ENCODE measurements at places on chromosomes 12 and 14.

DNA sequence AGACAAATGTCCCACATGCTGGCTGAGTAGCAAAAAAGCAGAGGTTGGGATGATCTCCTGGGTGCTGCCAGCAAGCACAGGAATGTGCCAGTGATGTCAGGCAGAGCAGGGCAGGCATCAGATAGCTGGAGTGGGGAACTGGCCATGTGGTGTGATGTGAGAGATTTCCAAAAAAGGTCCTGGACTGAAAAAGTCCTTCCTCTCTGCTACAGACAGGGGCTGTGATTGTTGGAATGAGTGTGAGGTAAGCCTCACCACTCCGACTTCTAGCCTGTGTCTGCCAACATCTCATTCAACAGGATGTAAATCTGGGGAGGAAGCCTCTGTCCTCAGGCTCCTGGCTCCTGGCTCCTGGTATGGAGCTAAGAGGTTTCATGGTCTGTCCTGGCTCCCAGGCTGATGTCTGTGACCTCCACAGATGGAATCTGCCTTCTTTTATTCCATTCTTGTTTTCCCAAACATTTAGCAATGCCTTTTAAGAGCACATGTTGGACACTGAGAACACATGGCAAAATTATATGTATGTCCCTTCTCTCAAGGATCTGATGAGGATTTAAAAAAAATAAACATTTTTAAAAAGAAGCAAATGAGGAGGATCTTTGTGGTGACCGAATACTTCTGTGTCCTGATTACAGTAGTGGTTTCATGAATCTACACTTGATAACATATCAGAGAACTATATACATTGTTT lies 50.1 kb upstream of the STK38L start:
- no peak for DNase-seq

DNA sequence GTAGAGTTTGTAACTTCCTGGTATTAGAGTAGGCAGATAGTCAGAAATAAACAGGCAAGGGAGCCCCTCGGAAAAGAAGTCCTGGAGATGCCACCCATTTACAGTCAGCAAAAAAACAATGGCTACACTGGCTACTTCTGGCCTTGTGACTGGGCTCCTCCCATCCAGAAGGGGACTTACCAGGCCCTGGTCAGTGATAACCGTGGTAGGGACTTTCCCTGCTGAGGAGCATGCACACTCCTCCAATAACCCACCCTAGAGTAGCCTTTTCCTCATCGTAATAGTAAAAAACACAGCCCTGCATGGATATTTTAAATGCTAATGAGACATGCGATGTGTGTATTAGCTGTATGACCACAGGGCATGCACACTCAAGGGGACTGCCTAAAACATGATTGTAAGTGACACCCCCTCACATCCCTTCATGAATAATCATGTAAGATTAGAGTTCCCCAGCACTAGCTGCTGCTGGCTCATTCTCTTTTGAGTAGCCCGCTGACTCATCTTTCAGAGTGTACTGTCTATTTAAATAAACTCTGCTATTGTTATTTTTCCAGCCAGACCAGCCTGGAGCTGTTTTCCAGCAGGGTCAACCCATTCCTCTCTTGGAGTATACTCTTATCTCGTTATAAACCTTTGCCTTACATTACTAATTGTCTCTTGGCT lies 413.8 kb upstream of the TMTC1 start:
- no peak for DNase-seq

- peak; percentile 63 for DNase-seq
Observed at GRCh38 chr14:70527501-70528105, 7.2 kb downstream of the ADAM20 start.

- no peak for DNase-seq
Observed at GRCh38 chr12:91163116-91163515, 19.5 kb downstream of the DCN start.

DNA sequence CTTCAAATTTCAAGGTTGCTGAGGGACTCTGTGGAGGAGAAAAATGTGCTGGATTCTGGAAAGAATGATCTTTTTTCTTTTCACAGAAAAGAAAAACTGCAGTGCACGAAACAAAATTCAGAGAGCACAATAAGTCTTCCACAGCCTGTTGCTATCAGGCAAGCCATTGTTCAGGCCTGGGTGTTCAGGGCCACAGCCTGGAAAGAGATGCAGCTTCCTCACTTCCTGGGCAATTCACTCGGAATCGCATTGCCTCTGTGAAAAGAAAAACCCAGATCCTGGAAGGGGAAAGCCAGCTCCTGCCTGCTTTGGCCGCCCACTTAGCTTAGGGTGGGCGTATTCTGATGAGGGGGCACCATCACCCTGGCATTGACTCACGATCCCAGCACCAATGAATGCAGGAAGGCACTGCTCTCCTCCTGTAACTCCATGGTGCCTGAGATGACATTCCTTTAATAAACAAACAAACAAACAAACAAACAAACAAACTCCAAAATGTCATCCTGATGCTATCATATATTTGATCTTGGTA lies 863.9 kb downstream of the BCL11B start:
- no peak for DNase-seq

- no peak for DNase-seq
Observed at GRCh38 chr12:131511803-131512561, 198.9 kb upstream of the SFSWAP start.

DNA sequence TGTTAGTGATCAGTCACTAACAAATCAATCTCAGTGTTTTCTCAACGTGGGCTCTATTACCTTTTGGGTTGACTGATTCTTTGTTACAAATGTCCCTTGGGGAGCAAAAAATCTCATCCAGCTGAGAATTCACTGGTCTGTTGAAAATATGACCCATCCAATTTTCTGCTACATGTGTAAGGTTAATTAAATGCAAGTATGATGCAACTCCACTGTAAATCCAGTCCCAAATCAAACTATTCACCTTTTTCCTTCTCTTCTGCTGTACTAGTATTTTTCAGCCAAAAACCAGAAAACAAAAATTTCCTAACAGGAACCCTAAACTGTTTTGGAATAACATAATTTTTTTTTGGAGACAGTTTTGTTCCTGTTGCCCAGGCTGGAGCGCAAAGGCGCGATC lies 2.2 kb downstream of the ERH start:
- DNase-seq: no peak

DNA sequence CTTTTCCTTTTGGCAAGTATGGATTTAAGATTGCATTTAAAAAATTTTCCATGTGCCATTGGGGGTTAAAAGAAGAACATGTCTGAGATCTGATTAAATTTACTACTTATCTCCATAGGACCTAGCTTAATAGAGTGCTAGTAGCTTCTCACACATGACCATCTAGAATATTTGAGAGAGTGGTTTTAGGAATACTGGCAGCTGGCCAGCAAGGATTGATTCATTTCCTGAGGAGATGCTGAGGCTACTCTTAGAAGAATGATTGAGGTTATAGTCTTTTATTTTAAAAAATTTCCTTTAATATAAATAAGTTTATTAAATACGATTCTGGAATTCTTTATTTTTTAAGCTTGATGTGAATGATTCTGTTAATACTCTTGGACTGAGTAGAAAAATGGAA lies 56.2 kb downstream of the MIPOL1 start:
- DNase-seq: no peak

- no peak for DNase-seq
Observed at GRCh38 chr12:77151030-77151429, 85.7 kb upstream of the E2F7 start.

DNA sequence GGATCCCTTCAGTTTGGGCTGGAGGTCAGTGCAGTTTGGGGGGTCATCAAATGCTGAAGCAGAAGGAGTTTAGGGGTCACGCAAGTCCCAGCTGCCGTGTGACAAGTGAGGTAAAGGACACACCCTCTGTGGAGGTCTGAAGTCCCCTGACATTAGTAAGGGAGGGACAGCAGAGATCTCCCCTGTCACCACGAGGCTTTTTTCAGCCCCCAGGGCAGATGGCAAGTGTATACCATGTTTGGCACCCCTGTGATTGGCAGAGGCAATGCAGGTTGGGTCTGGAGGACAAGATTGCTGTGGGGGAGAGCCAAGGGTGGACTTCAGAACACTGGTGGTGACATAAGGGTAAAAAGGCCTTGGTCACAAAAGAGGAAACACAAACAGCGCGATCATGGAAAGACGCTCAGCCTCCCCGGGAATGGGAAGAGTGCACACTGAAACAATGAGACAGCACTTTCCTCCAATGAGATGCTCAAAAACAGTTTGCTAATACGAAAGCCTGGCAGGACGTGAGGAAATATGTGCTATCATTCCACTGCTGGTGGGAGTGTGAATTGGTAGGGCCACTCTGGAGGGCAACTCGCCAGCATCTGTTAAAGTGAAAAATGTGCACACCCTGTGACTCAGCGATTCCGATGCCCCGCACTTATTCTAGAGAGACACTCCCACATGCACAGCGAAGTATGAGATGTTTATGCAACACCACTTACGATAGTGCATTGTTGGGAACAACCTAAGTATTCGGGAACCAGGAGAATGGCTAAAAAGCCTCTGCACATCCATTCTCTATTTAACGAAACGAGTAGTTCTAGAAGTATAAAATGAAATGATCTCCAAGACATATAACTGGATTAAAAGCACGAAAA lies 14.4 kb upstream of the CD27 start:
- DNase-seq: peak; percentile 99

- no peak for DNase-seq
Observed at GRCh38 chr12:60168441-60168840, 572.6 kb downstream of the SLC16A7 start.

- no peak for DNase-seq
Observed at GRCh38 chr14:83638748-83639504, 1891.0 kb upstream of the FLRT2 start.

DNA sequence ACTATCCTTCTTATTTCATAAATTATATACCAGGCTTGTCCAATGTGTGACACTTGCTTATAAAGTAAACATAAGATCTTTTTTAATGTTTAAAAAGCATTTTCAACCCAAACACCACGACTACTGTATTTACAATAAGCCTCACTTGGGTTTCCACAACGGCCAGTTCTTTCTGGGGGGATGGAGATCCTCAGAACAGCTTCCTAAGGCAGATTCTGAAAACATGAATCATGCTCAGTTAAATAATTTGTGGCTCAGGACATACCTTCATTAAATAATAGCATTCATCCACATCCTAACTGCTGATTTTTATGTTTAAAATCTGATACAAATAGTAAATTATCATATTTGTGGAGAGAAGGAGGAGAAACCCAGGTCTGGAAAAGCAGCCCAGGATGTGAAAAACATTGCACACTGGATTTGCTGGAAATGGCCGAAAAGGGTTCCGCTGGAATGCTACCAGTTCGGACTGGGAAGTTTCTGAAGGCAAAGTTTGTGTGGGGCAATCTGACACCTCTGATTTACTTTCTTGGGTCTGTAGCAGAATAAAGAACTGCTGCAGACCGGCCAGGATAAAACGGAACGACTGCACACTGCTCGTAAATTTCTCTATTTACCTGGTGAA lies 597 bp downstream of the GLT8D2 start:
- DNase-seq: no peak

Measured in hematopoietic multipotent progenitor cell treated with erythropoietin and hydrocortisone succinate and interleukin-3 and kit ligand, for 6 days (in vitro differentiated cells).